ENCODE measurements at places on chromosomes 11 and 22.

- no peak for DNase-seq
Observed at GRCh38 chr22:41725510-41726110, 26.3 kb downstream of the MEI1 start.

DNA sequence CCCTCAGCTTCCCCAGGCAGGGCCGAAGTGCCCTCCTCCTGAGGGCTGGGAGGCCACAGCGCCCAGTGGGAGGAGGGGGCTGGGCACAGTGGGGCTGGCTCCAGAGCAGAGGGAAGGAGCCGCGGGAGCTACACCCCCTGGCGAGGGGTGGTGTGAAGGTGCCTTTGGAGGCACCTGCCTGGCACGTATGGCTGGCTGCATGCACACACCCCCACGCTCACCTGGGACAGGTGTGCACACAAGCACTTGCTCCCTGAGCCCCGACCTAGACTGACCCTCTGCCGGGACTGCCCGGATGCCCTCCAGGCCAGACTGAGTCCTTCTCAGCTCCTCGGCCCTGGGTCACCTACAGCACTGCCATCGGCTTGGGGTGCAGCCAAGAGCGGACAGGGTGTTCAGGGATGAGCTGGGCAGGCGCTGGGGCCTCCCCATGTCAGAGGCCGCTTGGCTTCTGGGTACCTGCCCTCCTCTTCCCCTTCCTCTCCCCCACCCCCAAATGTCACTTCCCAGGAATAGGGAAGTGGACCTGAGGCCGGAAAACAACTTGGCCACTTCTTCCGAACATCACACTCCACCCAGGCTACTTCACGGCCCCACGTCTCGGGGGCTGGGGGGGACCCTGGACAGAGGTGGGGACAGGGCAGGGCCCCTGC is 7.4 kb upstream of the PIM3 start:
- DNase-seq: no peak

DNA sequence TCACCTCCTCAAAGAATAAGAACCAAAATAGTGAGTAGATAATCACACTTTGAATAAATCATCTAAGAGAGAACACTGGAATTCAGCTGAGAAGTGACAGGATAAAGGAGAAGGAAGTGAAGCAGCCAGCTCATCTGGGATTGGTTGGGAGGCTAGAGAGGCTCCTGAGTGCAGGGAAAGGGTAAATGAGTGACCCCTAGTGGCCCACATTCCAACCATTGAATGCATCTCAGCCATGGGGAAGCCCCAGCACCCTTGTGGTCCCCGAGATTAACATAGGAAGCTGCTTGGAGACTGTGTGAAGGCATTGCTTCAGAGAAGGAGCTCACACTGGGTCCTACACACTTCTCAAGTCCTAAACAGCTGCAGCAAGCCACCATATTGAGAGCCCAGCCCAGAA is 82.3 kb downstream of the JRKL start:
- no peak for DNase-seq

- DNase-seq: no peak
Observed at GRCh38 chr11:105023003-105023402, at the start of gene CASP5. Gene CASP5 (minus strand): TSS chr11:105023168. CDS start chr11:105023136, 32 bp downstream.

DNA sequence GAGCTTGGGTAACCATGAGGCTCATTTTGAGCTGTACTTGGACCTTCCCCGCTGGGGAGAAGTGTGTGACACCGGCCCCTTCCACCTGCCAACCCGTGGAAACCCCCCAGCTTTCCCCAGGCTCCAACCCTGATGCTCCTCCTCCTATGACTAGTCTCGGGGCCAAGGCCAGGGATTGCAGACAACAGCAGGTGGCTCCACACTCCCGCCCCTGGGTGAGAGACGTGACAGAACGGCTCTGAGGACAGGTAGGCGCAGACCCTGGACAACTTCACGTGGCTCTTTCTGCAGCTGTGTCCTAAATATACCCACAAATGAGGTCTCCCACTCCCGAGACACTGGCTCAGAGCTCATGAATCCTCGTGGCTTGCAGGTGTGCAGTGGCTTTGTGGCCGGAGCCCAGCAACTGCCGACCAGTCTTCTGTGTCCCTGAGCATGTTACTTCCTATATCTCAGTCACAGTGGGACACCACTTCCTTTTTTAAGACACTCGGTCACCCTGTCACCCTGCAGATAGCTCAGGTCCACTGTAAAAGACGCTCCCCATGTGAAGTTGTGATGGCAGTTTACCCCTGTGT is 55.2 kb downstream of the NECTIN1 start:
- no peak for DNase-seq

GRCh38 chr22:36368359-36368983 is 19.3 kb downstream of the MYH9 start:
- no peak for DNase-seq

GRCh38 chr11:116929414-116930090 is 92.1 kb upstream of the APOA1 start:
- no peak for DNase-seq

DNA sequence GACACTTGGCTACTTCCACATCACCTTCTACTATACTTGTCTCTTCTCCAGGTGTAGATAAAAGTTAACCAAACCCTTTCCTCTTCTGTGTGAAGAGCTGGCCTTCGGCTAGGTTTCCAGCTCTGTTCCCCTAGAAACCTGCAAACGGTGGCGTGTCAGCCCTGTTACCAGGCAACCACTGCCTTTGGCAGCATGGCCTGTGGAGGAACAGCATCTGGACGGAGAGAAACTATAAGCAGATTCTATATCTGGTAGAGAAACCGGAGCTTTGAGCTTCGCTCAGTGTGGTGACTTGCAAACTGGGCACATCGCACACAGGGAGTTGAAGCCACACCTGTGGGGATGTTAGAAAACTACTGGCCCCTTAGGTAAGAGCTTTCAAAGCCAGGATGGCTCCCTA is 35.9 kb downstream of the ARAP1 start:
- DNase-seq: peak; percentile 45

GRCh38 chr11:48083421-48083820 is 103.1 kb downstream of the PTPRJ start:
- no peak for DNase-seq

DNA sequence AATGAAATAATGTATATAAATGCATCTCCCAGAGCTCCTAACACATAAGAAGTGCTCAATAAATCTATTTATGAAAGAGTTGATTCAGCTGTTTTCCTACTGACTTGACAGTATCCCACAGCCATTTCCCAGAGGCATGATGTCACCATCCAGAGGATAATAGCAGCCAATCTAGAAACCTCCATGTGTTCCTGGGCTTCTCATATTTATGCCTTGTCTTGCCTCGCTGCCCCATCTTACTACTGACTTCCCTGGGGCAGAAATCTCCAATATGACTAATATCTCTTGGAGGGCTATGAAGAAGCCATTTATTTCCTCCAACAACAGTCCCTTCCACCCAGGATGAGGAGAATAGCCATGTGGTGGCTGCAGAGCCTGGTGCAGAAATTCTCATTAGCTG is 115.4 kb upstream of the NAV2 start:
- DNase-seq: no peak

DNA sequence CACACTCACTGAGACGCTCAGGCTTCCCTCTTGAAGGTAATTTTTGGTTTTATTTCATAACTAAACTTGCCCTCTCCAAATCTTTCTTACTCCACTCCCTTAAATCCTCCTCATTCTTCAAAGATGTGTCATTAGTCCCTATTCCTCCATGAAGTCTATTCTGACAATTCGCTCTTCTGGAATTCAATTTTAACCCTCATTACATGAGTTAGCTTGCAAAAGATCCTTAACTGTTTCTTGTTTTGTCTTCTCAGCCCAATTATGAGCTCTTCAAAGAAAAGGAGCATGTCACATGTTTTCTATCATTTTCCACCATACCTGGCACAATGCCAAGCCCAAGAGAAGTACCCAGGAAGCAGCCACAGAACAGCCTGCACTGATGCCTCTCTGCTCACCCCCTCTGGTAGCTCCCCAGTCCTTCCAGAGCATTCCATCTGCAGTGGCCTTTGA is 13.0 kb downstream of the GALNT18 start:
- DNase-seq: no peak

DNA sequence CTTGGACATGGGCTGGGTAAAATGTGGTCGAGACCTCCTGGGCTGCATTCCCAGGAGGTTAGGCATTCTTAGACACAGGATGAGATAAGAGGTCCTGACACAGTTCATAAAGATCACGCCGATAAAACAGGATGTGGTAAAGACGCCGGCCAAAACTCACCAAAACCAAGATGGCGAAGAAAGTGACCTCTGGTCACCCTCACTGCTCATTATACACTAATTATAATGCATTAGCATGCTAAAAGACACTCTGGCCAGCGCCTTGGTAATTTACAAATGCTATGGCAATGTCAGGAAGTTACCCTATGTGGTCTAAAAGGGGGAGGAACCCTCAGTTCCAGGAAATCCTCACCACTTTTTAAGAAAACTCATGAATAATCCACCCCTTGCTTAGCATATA is 983.3 kb downstream of the OPCML start:
- no peak for DNase-seq

- DNase-seq: no peak
Observed at GRCh38 chr11:117062498-117062897, 35.7 kb downstream of the SIK3 start.

- no peak for DNase-seq
Observed at GRCh38 chr22:40345815-40346184, 500 bp upstream of the ADSL start.

- DNase-seq: no peak
Observed at GRCh38 chr11:84675396-84676025, 951.6 kb downstream of the DLG2 start.

DNA sequence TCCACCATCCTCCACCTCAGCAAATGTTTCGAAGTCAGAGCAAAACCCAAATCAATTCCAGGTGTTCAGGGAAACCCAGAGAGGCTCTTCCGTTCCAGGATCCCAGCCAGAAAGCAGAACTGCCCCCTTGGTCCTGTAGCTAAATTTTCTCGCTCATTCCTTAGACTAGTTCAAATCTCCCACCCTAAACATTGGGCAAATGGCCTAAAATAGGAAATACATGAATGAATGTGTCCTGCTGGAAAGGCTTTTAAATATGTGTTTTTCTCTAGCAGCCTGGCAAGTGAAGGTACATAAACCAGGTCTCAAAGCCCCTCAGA is 89.6 kb downstream of the ETS1 start:
- DNase-seq: no peak

GRCh38 chr11:94998285-94998684 is 24.8 kb downstream of the KDM4D start:
- no peak for DNase-seq

DNA sequence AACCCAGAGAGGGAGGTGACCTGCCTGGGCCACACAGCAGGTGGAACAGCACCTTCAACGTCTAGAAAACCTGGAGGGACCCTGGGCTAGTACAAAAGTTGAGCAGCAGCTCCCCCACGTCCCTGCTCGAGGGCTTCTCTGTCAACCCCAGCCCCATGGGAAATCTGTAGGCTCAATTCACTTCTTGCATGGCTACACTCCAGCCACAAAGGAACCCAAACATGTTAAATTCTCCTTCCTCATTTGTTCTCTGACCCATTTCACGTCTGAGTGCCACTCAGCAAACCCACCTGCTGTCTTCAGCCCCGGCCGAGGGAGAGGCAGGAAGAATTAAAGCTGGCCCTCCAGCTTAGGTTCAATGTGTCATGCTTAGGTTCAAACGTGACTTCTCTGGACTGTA is 418.5 kb downstream of the MIAT start:
- no peak for DNase-seq

- no peak for DNase-seq
Observed at GRCh38 chr11:47083913-47084312, 92.8 kb downstream of the ARFGAP2 start.

- no peak for DNase-seq
Observed at GRCh38 chr22:43039800-43040199, 24.9 kb upstream of the PACSIN2 start.

DNA sequence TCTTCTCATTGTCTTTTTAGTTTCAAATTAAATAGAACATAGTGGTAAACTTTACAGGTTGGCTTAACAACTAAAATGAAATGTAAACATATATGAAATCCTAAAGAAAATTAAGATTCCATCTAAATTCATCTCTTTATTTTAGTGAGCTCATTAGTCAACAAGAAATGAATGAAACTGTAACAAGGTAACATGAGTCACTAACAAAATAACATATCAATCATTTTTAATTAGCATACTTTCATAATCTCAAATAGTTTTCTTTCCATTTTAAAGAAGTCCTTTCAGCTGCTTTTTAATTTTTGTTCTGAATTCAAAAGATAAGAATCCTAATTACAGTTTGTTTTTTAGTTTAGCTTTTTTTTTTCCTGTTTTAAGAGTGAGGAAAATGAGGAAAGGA is 688.6 kb upstream of the TENM4 start:
- no peak for DNase-seq

DNA sequence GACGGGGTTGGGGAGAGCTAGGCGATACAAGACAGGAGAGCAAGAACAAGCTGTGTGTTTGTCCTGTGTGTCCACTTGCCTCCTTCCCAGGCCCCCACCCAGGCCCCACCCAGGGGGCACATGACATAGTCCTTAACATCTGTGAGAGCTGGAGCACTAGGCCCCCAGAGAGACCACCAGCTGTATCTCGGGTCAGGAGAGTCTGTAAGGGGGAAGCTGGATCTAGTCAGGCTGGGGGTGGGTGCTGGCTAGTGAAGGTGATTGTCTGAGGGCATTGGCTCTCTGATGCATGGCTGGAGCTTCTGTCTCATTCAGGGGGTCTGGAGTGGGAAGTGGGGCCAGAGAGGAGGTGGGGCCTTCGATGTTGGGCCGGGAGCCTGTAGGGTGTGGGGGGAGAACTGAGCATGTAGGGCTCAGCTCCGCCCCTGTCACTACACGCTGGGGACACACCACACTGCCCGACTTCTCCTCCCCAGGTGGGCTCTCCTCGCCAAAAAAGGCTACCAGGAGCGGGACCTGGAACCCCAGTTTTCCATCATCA is 571 bp downstream of the P2RX6 start:
- DNase-seq: no peak

GRCh38 chr11:119622454-119623143 is 106.4 kb downstream of the NECTIN1 start:
- no peak for DNase-seq

DNA sequence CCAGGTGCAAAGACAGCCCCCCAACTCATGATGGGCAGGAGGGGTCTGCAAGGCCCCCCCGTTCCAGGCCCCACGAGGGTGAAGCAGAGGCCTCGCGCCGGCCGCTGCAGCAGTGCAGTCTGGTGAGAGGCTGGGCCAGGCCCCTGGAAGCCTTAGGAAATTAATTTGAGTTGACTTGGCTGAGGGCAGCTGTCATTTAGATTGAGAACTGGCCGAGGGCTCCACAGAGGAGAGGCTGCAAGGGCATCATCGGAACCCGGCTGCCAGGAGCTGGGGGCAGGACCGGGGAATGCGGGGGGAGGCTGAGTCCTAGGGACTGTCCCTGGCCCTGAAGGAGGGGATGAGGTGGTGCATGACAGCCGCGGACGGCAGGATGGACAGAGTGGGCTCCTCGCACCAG is 39.9 kb downstream of the MN1 start:
- DNase-seq: no peak

DNA sequence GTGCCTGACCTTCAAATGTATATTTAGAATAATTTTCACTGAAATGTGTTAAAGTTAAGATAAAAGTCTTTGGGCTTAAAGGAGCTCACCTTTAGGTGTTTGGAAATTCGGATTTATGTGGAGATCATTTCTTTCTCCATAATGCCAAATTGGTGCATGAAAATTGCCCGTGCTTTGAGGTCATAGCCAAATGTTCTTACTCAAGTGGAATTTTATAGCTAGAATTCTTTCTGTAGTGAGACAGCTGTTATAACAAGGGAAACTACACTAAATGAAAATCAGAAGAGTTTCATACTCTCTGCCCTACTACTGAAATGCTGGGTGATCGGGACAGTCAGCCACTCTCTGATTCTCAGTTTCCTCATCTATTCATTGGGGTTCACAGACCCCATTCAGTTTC is 89.5 kb upstream of the DBX1 start:
- peak; percentile 21 for DNase-seq

All from NCI-H1694 treated with DMSO at 0.1 percent for 48 hours (cell line).